ENCODE measurements at places on chromosomes 6 and 20. TPM values are rescaled to one million over a fixed set of nuclear protein-coding genes. Genes with fewer than 3 reads are reported as not detected.
A peak's percentile ranks its signal among the peaks of the same experiment; 100 is the strongest.

DNA sequence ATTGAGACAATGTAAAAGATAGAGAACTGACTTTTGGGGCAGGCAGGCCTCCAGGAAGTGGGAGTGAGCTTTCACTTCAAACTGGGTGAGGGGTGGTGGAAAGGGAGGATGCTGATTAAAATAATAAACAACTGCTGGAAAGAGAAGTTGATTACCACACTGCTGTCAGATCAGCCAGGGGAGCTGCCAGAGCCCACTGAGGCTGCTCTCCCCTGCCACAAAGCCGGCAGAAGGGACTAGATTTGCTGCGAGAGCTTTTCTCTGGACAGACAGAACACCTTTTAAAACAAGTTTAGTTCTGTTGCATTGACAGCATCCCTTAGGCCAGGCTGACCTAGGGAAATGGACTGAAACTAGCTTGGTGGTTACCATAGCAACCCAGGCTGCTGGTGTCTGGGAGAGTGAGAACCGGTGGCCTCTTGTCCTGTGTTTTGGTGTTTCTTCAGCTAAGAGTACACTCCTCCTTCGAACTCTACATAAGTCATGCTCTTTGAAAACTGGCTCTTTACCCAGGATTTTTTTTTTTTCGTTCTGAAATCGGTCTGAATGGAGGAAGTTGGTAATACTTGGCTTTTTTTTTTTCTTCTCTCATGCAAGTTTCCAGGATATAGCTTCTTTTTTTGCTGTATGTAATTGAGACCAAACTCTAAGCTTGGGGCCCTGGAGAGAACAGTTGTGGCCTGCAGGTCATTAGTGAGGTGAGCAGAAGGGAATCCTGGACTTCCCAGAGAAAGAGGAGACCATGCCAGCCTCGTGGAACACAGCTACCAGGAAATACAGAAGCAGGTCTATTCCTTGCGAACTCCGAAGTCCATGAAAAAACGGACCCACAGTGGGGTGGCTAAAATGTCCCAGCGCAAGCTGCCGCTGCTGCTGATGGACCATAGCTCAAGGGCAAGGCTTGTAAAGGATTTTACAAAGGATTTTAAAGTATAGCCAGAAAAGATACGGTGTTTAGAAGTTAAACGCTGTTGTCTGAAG, 374.4 kb downstream of the UTRN start:
- peak; percentile 90 for DNase-seq

- no peak for DNase-seq
These were observed 9.2 kb downstream of the DUSP22 start for GRCh38 chr6:301526-301925.

- no peak for DNase-seq
These were observed 681 bp downstream of the SYCP2 start for GRCh38 chr20:59932616-59933295.

DNA sequence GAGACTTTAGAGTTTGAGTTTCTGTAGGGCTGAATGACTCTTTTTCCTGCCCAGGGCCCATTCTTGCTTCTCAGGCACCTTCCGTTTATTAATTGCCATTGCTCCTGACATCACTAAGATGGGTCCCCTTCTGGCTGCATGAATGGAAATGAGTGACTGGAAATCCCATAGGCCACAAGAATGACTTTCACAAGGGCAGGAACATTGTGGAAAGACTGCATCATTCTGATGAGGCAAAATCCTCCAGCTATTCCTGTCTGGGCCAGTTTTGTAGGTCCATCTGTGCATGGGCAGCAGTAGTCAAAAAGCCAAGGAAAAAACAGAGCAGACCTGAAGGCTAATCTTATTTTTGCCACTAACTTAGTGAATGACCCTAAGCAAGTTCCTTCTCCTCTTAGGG, 19.3 kb downstream of the TMEM74B start:
- DNase-seq, result no peak

- no peak for DNase-seq
These were observed 188.3 kb downstream of the OGFRL1 start for GRCh38 chr6:71476872-71477271.

DNA sequence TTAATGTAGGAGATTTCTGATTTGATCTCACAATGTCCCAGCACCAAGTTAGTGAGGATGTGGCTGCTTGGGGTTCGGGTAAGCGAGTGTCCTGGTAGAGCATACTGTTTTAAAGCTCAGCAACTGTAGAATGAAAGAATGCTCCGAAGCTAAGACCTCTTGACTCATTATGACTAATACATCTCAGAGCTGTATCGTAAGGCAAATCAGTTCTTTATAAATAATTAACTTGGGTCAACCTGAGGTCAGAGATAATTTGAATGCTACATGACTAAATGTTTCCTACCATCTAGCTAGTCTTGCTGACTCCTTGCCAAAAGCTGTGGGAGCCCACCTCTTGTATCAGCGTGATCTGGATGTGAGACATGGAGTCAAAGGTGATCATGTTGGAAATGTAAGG, 128.8 kb upstream of the PDE7B start:
- DNase-seq, result peak; percentile 100

GRCh38 chr6:76416821-76417605, 344.6 kb upstream of the IMPG1 start:
- no peak for DNase-seq

GRCh38 chr6:46443623-46444022, 47.6 kb downstream of the RCAN2 start:
- no peak for DNase-seq

GRCh38 chr6:16670617-16671051, 90.6 kb downstream of the ATXN1 start:
- no peak for DNase-seq

DNA sequence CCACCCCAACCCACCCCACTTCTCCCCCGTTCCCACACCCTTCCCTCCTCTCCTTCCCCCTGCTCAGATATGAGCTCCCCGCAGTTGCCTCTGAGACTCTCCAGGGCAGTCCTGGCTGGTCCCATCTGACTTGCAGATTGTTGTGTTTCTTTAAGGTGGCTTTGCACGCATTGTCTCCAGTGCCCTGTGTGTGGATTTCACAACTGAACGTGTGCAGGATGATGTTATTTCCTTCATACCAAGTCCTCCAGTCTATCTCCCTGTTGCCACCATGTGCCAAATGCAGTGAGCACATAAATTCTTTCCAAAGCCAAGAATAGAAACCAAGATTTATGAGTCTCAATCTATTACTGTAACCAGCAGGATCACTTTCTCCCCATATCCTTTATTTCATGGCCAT, 79.1 kb downstream of the TMEM242 start:
- DNase-seq, result peak; percentile 64

- no peak for DNase-seq
These were observed 230.2 kb downstream of the ANKRD60 start for GRCh38 chr20:57998276-57998675.

DNA sequence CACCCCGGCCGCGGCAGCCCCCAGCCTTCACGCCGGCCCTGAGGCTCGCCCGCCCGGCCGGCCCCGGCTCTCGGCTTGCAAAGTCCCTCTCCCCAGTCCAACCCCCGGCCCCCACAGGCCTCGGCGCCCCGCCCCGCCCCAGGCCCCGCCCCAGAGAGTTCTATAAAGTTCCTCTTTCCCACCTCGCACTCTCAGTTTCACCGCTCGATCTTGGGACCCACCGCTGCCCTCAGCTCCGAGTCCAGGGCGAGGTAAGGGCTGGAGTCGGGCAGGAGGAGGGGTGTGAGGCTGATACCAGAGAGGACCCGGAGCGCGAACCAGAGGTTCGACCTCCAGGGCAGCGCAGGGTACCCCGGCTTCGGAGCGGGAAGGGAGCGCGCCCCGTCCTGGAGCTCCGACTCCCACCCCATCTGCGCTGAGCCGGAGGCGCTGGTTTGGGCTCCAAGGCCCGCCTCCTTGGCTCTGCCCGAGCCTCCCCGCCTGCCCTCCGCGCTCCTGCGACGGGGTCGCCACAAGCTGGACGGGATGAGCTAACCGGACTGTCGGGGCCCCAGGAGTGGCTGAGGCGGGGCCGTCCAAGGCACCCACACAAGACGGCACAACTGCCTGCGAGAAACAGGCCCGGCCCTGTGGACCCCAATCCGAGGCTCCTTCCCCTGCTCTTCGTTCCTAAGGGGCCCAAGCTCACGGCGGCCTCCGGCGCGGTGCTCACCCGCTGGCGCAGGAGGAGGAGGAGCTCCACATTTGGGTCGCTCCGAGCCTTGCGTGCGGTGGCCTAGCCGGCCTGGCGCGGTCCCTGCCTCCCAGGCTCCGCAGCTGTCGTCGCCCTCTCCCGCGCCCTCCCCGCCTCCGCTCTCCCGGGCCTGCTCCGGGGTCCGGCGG, at the start of gene IRF4:
Gene IRF4, plus strand, starts transcription at position 194 of the 882 bp plus-strand sequence. CDS start 1,401 bp downstream, outside the sequence.
- no peak for DNase-seq

DNA sequence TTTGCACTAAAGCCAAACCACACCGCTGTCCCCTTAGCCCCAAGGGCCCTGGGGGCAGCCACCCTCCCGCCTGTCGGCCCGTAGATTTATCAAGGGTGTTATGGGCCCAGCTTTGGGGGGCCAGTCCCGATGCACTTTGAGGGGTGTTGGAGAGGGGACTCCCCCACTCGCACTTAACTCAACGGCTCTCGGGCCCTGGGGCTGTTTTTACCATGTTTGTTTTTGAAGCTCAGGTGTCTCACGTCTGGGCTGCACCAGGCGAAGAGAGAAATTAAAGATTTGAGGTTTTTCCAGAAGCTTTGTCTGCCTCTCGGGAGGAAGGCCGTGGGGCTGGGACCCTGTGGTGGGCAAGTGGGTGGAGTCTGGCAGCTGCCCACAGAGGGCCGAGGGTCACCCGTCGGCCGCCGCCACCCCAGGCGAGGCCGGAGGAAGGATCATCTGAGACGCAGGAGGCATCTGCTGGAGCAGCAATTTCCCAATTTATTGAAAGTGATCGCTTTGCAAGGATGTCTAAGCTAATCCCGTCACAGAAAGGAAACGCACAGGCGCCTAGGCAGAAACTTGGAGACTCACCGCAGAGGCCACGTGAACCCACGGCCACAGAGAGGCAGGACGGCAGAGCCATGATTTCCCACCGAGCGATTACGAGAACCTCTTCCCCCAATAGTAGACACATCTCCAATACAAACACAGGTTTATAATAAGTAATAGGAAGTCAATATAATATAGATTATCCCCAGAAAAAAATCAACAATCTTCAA, 3.8 kb downstream of the SLC2A4RG start:
- DNase-seq, result no peak

- peak; percentile 23 for DNase-seq
These were observed 20.6 kb downstream of the EPM2A start for GRCh38 chr6:145714731-145715130.

HMGCLL1 gene
- 0.20 TPM for total RNA-seq

TRIM39 gene
- total RNA-seq, result 26.8 TPM

TRIM38 gene
- total RNA-seq, result 13.9 TPM

HLA-DQA1 gene
- total RNA-seq, result not detected

SLC17A9 gene
- total RNA-seq, result not detected

TRIM40 gene
- total RNA-seq, result not detected

BPIFB4 gene
- not detected for total RNA-seq

HRH3 gene
- not detected for total RNA-seq

HSPA1L gene
- total RNA-seq, result 0.30 TPM

PLA2G7 gene
- total RNA-seq, result 0.57 TPM

Data from M059J (cell line).